ENCODE measurements at places on chromosomes 16 and 17.

DNA sequence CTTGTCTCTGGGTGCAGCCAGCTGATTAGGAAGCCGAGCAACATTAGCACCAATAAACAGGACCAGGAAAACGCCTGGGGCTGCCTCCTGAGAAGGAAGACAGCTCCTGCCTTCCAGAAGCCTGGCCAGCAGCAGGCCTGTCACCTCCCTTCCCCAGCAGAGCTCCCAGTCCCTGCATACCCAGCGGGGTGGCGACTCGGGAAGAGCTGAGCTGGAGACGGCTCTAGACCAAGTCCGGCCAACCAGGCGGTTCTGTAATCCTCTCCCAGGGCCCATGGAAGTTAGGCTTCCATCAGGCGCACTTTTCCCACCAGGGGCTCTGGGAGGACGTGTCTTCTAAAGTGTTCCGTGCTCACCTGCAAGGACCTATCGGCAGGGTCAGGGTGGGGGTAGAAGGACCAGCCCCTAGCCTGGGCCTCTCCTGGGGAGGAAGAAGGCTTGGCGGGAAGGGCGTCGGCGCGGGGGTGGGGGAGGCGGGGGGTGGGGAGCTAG, 12.0 kb upstream of the CLUH start:
- peak; percentile 77 for DNase-seq

- DNase-seq = peak; percentile 56
These were observed 1.3 kb upstream of the NLGN2 start for GRCh38 chr17:7406235-7406825.

- no peak for DNase-seq
These were observed 22.3 kb downstream of the SYCE1L start for GRCh38 chr16:77221482-77221881.

DNA sequence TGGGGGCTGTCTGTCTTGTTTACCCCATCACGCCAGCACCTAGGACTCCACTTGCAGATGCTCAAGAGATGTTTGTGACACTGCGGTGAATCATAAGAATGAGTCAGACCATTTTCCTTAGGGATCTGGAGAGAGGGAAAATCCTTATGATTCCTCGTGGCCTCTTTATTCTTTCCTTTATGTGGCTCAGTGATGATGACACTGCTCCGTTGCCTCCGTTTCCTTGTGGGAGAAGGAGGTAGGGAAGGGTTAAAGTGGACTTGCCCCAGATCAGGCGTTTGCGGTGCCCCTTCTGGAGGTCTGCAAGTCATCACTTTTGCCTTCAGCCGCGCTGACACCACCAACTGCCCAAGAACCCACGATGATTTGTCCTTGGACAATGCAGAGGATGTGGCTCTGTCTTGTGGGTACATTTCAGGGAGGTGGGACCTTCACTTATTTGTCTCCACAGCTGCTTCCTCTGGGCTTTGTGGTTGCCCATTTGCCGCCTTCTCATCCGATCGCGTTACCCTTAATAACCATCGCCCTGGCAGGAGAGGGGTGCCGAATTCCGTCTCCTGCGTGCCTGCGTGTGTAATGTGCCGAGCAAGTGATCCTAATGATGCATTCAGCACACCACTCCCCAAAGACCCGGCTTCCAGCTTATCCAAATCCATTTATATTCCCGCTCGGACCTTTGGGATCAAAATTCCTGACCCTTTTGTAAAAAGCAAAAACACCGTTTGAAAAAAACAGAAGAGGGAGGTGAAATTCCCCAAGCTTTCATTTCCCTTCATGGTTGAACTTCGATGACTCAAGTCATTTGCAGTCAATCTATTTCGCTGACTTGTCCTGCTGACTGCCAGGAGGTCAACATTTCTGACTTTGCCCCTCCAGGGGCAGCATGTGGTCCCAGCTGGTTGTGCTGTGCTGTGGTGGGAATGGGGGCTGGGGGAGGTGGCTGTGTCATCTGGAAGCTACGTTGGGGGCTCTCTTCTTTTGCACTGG, 87.2 kb upstream of the IRX3 start:
- DNase-seq = no peak

- DNase-seq = peak; percentile 66
These were observed 3.5 kb downstream of the CORO6 start for GRCh38 chr17:29619251-29619650.

DNA sequence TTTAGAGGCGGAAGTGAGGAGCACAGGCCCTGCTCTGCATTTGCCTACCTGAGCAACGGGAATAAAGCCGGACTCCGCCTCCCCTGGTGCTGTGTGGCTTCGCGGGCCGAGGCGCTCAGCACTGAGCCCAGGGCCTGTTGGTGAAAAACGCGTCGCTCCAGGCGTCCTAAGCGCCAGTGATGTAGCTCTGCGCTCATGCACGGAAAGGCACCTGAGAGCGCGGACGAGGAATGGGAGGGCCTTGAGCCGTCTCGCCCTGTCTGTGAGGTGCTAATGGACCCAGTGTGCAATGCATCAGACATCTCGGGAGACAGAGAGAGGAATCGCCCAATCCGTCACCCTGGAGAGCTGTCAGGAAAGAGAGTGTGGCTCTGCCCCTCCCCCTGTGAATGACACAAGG, 17.2 kb upstream of the ATP2A3 start:
- peak; percentile 67 for DNase-seq
